ENCODE measurements at places on chromosomes 4 and X.

- no peak for DNase-seq
These were observed 25.0 kb upstream of the RPS3A start for GRCh38 chr4:151074416-151074916.

DNA sequence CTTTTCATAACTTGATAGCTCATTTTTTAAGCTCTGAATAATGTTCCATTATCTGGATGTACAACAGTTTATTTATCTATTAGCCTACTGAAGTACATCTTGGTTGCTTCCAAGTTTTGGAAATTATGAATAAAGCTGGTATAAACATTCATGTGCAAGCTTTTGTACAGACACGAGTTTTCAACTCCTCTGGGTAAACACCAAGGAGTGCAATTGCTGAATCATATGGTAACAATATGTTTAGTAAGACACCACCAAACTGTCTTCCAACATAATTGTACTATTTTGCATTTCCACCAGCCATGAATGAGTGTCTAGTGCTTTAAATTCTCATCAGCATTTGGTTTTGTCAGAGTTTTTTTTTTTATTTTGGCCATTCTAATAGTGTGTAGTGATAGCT lies 266.7 kb upstream of the ATOH1 start:
- no peak for DNase-seq

DNA sequence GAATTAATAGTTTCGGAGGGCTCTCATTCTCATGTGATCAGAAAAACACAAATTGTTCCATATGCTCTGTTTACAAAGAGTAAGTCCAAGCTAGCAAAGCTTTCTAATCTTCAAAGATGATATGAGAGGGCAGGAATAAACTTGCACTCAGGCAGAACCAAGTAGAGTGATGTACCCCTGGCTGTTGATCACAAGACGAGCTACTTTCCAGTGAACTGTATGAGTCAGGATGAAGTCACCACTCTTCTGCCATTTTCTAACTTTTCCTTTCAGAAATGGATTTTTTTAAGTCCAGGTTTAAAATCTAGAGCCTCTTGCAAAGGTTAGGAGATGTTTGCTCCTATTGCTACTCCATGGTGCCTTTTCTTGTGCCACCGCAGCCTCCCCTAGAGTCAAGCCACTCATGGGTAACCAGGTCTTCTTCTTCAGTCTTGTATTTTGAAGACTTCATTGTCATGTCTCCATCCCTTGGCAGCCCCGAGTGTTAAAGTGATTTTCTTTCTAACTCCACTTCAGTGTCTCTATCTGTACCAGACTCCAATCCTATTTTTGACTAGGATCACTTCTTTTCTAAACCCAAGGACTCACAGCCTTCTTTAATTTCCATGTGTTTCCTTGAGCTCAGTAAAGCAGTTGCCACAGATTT lies 171.9 kb upstream of the GALNT7 start:
- no peak for DNase-seq

DNA sequence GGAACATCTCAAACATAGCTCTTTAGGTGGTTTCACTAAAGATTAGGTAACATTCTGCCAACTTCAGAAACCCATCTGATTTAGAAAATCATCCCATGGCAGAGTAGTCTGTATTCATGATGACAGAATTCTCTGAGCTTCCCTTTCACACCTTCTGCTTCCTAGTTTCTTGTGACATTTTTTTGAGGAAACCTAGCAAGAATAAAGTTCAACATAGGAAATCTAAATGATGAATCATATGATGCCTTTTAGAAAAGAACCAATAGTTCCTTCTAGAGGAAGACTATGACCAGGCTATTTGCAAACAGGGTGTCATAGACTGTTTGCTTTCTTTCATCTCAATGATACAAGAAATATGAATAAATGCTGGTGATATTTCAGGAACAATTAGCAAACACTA lies 49.8 kb upstream of the CAMK2D start:
- DNase-seq = no peak

GRCh38 chr4:68895561-68896198 lies 55.9 kb downstream of the UGT2A3 start:
- no peak for DNase-seq

DNA sequence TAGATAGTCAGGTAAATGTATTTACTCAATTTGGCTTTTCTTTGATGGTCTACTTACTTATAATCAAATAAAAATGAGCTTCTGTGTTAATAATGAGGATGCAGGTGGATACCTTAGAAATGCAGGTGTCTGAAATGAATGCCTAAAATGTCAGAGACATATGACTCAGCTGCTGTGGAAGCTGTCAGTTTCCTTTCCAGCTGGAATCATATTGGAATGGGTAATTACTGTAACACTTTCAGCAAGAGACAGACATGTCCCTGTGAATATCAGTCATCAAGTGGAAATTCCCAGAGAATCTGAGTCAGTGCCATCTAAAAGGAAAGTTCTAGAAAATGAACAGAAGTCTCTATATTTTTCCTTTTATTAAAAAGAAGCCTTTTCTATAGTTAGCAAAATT lies 783.0 kb upstream of the AADAT start:
- no peak for DNase-seq

- DNase-seq = no peak
These were observed 180.4 kb upstream of the MID1 start for GRCh38 chrX:10800796-10801195.

- no peak for DNase-seq
These were observed 12.3 kb upstream of the GRIA3 start for GRCh38 chrX:123171781-123172180.

- no peak for DNase-seq
These were observed 917 bp downstream of the PCDH18 start for GRCh38 chr4:137531168-137531985.

GRCh38 chr4:187301923-187302322 lies 578.3 kb upstream of the FAT1 start:
- DNase-seq = no peak

DNA sequence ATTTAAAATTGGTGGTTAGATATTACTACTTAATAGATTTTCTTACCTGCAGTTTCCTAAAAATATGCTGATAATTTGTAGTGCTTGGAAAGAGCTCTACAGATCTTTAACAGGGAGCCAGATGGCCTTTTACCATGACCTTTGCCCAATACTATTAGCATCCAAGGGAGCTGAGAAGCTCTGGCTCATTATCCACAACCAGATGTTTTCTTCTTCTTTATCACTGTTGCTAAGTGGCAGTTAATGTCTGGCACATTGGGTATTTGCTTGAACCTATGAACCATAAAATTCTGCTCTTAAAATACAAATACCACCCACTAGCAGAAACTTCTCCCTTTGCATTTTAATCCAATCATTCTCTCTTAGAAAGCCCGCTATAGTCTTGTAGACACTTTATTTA lies 1480.3 kb downstream of the C4orf33 start:
- DNase-seq = no peak

DNA sequence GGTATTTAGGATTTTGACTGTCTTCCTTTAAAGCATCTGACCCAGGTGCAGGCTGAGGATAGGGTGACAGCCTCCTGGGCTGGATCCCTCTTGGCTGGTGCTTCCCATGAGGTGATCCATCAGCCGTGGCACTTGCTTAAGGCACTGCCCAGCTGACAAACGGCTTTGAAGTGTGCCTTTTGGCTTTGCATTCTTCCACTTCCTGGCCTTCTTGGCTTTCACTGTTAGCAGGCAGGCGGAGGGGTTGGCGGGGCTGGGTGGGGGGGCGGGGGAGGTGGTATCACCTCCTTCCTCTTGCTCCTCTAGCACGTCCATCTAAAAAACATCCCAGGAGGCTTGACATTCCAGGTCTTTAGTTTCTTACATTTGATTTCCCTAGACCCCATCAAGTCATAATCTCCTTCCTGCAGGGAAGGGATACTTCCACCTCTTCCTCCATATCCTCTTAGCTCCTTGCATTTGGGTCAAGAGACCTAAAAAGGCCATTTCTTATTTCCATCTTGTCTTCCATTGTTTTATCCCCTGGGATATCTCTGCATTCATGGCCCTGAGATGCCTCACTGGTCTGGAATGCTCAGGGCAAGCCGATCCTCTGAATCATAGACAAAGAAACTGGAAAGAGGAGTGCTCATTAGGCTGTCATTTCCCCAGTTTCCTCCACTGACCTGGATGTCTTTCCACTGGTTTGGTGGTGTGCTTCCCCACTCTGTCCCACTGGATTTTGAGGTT lies 11.3 kb upstream of the APLN start:
- no peak for DNase-seq

Data from activated CD8-positive, alpha-beta T cell treated with anti-CD3 and anti-CD28 coated beads, Interleukin-2, amount 10 ng/mL, durations not matched to agents 7 days and 5 days (primary cell).